A549 (cell line): ENCODE measurements at places on chromosomes 1 and 21. TPM values are rescaled to one million over a fixed set of nuclear protein-coding genes. Genes with fewer than 3 reads are reported as not detected.
A peak's percentile ranks its signal among the peaks of the same experiment; 100 is the strongest.

DNA sequence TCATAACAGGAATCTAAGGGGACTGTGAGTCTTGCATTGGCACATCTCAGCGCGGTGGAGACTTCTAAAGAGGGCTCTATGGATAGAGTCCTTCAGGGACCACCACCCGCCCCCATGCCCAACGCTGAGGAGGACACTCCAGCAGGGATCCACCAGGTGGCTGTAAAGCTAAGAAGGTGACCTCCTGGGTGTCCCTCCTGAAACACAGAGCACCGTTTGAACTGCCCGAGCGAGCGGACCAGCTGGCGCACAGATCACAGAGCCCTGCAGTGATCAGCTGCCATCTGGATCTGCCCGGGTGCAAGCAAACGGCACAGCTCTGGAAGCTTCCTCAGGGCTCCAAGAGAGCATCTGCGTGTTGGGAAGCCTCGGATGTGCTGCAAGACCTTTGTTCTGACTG lies 51.3 kb upstream of the LYST start:
- DNase-seq = no peak

DNA sequence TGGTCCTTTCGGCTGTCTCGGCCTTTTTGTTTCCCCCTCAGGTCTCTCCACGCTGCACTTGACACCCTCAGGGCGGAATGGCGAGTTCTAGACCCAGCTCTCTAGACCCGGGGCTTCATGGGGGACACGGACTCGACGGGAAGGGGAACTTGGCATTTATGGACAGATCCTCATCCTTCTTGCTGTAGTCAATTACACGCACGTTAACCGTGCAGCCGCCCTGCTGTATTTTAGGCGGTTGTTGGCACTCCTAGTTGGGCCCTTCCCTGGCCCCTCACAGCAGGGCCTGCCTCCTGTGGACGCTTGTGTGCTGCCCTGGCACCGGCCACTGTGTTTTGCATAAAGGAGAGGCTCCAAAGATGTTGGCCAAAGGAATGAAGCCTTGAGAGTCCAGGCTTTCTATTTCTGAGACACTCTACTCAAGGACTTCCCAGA lies 558 bp upstream of the BTG3 start:
- DNase-seq = peak; percentile 11

GRCh38 chr1:204473400-204473965 lies 21.1 kb downstream of the PIK3C2B start:
- no peak for DNase-seq

DNA sequence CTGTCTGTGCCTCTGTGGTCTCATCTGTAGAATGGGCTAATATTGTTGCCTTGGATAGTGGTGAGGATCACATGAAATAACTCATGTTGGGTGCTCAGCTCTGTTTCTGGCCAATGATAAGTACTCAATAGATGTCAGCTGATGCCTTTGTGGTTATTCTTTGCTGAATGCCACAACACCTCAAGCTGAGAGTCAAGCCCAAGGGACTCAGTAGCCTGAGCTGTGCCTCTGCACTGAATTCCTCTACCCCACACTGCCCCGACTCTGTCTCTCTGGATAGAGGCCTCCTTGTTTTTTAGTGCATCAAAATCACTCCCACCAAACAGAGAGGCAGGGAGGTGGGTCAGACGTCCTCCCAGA lies 196.1 kb upstream of the VAMP3 start:
- DNase-seq = no peak

DNA sequence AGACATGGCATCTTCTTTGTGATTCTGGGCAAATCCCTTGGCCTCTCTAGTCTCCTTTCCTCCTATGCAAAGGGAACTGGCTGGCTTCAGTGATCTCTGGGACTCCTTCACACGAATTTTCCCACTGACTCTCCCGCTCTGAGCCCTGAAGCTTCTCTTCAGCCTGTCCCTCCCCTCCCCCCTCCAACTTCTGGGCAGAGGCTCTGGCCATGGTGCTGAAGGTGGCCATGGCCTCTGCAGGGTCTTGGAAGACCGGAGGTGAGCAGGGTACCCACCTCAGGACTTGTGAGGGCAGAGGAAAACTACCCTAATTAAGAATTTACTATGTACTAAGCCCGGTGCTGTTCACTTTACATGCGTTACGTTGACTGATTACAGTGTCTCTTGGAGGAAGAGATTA lies 29.4 kb upstream of the POU3F1 start:
- no peak for DNase-seq

DNA sequence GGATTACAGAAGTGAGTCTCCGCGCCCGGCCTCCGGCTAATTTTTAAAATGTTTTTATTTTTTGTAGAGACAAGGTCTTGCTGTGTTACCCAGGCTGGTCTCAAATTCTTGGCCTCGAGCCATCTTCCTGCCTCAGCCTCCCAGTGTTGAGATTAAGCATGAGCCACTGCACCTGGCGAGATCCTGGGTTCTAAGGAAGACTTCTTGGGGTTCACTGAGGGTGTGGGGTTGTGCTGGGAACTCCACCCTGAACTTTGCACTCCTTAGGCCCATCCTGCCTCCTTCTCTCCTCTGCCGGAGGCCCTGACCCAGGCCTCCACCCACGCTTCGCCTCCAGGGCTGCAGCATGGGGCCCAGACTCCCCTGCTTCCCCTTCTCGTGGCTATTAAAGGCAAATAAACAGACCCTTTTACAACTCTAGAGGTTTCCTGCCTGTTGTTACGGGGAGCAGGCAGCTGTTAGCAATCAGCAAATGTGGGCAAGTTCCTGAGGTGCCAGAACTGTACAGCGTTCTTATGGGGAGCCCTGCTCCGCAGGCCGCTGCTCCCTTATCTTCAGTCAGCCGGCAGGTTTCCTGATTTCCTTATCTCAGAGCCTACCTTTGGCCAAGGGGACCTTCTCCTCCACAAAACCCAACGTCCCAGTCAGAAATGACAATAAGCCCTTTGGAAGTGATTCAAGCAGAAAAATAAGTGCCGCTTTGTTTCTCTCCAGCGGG lies 41.0 kb upstream of the LIN9 start:
- DNase-seq = no peak

DNA sequence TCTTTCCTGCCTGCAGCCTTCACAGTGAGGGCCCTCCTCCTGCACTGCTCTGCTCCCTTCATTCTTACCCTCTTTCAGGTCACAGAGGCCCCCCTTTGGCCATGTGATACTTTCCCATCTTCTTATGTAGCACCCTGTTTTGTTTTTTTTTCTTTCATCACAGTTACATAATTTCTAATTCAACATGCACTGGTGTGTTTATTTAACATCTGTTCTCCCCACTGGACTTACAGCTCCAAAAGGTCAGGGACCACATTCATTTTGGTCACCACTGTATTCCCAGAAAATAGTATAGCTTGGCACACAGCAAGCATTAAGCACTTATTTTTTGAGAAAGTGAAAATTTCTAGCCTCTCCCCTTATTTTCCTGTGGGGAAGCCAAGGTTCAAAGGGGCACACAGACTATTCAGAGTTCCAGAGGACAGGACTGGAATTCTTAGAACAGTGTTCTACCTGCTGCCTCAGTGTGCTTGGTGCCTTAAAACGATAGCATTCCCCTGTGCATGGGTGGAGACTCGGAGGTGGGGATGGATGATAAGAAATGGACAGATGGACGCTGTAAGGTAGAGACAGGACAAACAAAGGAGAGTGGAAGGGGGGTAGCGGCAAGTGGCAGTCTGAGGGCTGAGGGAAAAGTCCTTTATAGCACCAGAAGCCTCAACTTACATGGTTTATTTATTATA lies 5.3 kb downstream of the DENND2D start:
- no peak for DNase-seq

DNA sequence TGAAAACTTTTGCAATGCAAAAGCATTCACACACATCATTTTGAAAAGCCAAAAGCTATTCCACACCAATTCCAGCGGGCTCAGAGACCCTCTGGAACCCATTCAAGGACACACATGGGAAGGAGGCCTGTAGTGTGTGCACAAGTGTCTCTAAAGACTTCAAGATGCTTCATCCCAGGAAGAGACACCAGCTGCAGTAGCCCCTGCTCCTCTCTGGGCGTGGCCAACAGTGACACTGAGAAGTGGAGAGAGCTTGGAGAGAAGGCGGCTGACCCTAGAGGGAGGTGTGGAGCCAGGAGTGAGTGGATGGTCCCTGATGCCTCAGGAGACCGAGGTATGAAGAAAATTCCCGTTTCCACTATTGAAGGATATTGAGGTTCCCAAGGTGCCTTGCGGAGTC lies 14.9 kb upstream of the TNNI1 start:
- peak; percentile 62 for DNase-seq

- DNase-seq = no peak
Observed at GRCh38 chr21:43984905-43985689, 27.0 kb upstream of the TRAPPC10 start.

GRCh38 chr1:18005238-18005637 lies 102.4 kb upstream of the IGSF21 start:
- DNase-seq = no peak

DNA sequence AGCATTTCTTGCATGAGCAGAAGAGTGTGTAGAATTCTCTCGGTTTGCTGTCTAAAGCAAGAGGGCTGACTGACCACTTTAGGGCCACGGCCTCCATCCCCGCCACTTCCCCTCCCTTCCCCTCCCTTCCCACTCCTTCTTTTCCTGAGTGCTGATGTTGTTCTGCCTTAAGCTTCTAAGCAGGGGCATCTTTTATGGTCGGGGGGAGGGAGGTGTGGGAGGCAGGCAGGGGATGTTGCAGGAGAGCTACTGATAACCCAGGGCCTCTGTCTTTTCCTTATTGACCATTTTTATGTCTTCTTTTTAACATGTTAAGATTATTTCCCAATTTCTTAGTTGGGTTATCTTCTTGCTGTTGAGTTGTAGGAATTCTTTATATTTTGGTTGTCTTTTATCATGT lies 15.1 kb downstream of the USP25 start:
- DNase-seq = no peak

DNA sequence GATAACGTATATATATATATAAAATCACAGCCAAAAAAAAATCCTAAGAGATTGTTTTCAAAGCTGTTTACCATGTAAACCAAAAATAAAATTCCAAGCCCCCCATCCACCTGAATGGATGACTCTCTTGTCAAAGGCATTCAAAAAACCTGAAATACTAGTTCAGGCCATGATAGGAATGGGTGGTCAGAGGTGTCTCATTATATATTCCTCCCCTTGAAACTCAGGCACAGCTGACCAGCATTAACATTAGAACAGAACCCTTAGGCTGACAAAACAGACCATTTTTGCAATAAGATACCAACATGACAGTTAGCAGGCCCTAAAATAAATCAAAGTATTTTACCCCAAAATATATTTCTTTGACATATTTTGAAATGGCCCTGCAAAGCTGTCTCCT lies 122.5 kb downstream of the DNM3 start:
- no peak for DNase-seq

- no peak for DNase-seq
Observed at GRCh38 chr1:58454807-58455206, 91.7 kb downstream of the OMA1 start.

- no peak for DNase-seq
Observed at GRCh38 chr1:57901208-57901919, 477.5 kb upstream of the DAB1 start.

GRCh38 chr1:30744060-30744756 lies 13.4 kb downstream of the LAPTM5 start:
- no peak for DNase-seq

- DNase-seq = no peak
Observed at GRCh38 chr1:12302798-12303447, 73.1 kb downstream of the VPS13D start.

- no peak for DNase-seq
Observed at GRCh38 chr21:19684328-19684727, 1280.7 kb upstream of the TMPRSS15 start.

DNA sequence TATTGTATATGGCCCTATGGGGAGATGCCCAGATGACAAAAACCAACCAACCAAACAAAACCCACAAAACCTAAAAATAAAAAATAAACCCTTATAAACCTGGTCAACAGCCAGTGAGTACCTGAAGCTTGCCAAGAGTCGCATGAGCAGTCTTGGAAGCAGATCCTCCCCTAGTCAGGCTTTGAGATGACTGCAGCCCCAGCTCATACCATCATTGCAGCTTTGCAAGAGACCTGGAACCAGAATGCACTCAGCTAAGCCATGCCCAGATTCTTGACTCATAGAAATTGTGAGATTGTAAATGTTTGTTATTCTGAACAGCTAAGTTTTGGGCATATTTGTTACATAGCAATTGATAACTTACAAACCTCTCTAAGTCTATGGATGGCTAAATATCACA lies 326.8 kb downstream of the HLX start:
- no peak for DNase-seq

GRCh38 chr21:43193651-43194302 lies 25.0 kb downstream of the CRYAA start:
- DNase-seq = no peak

DNA sequence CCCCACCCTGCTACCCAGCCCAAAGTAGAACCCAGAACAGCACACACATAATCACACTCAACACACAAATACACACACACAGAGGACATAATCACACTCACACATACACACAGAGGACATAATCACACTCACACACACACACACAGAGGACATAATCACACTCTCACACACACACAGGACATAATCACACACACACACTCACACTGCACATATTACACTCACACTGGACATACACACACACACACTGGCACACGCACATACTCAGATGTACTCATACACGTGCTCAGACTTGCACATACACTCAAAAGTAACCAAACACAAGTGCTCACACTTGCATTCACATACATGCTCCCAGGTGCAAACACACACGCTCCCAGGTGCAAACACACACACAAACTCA lies 54.3 kb upstream of the CAMK1G start:
- no peak for DNase-seq

- no peak for DNase-seq
Observed at GRCh38 chr1:157145076-157145475, 6.9 kb upstream of the ETV3 start.

- DNase-seq = no peak
Observed at GRCh38 chr1:163063143-163063542, 6.0 kb upstream of the RGS4 start.

- no peak for DNase-seq
Observed at GRCh38 chr1:52880206-52880605, 37.6 kb downstream of the ZYG11A start.

GRCh38 chr1:58927722-58928085 lies 143.9 kb upstream of the JUN start:
- no peak for DNase-seq

LEFTY2 gene
- not detected in 3 replicates for polyA plus RNA-seq

PLEKHN1 gene
- 3.2 to 3.6 TPM (median 3.4 TPM) in 3 replicates for polyA plus RNA-seq

SYT2 gene
- 0.01 to 0.04 TPM (median 0.03 TPM) in 3 replicates for polyA plus RNA-seq

HSD17B7 gene
- 10.4 to 14.6 TPM (median 14.0 TPM) in 3 replicates for polyA plus RNA-seq

TNNI3K gene
- polyA plus RNA-seq = 0.09 to 0.24 TPM in 2 of 3 replicates, not detected in the other

KIF26B gene
- 0.01 to 0.04 TPM (median 0.04 TPM) in 3 replicates for polyA plus RNA-seq

ETS2 gene
- polyA plus RNA-seq = 45.5 to 48.0 TPM (median 46.1 TPM) in 3 replicates
